CD8-positive, alpha-beta memory T cell (primary cell): ENCODE measurements at places on chromosomes 2 and 18. TPM values are rescaled to one million over a fixed set of nuclear protein-coding genes. Genes with fewer than 3 reads are reported as not detected.

Gene UGT1A3
- not detected for total RNA-seq

Gene MC4R
- total RNA-seq = not detected

Gene SLC4A3
- total RNA-seq = 0.13 TPM

Gene ANKRD44
- 142 TPM for total RNA-seq

Gene ASTL
- 16.2 TPM for total RNA-seq

Gene NLRC4
- total RNA-seq = 0.16 TPM

Gene MC5R
- not detected for total RNA-seq

Gene GFPT1
- total RNA-seq = 40.0 TPM

Gene EFR3B
- total RNA-seq = 0.20 TPM

GRCh38 chr2:106193690-106193976 lies 468 bp downstream of the UXS1 start:
- peaks cover 36% of the 10 kb centered on the region for H3K4me1 ChIP-seq
- H3K4me3 ChIP-seq = peak overlapping the region; percentile 77
- H3K36me3 ChIP-seq = no peaks in the 10 kb centered on the region
- no peaks in the 10 kb centered on the region for H3K27me3 ChIP-seq
- H3K27ac ChIP-seq = peak overlapping the region; percentile 62

DNA sequence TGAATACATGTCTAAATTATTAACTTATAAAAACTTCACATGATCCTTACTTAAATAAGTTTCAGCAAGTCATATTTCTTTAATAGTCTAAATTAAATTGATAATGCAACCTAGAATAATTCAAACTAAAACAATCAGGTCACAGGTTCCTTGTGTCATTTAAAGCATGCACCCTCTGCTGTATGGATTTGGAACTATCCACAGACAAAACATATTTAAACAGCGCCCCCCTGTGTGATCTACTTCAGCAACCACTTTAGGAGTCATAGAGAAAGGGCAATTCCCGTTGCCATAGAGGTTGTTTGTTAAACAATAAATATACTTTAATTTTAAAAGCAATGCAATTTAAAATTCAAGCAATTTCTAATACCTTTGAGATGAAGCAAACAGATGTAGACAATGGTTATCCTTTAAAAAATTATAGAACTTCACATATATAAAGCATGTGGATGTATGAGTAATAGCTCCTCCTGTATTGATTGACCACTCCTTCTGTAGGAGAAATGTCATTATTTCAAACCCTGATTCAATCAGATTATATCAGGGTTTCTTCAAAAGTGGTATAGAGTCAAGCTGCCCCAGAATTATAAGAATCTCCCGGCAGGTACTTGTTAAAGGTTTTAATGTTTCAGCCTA lies 21.2 kb downstream of the GRB14 start:
- no peaks in the 10 kb centered on the region for H3K36me3 ChIP-seq
- no peak overlapping the region for H3K27ac ChIP-seq
- no peaks in the 10 kb centered on the region for H3K27me3 ChIP-seq
- H3K4me3 ChIP-seq = no peak overlapping the region

DNA sequence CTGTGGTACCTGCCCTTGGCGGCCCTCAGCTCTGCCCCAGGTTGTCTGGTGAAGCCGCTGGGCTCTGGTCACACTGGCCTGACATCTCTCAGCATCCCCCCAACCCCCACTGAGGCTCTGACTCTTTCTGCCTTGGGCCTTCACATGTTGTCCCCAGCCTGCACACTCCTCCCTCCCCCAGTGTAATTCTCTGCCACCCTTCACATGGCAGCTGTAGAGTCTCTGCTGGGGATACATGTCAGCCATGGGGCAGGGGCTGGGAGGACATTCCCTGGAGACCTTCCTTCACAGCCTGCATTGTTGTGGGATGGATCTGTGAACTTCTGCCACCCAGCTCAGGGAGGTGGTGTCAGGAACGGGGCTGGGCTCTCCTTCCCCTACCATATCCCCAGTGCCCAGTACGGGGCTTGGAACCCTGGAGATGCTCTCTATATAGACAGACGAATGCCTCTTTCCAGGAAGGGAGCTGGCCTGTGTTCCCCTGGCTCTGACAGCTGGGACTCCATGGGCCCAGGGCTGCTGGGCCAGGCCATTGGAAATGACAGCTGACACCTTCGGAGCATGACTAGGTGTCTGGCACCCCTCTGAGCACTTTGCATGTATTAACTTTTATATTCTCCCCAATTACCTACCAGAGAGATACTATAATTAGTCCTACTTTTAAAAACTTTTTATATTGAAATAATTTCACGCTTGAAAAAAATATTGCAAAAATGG lies 151.5 kb downstream of the INHBB start:
- H3K4me1 ChIP-seq = no peaks in the 10 kb centered on the region
- H3K4me3 ChIP-seq = no peak overlapping the region
- H3K36me3 ChIP-seq = no peaks in the 10 kb centered on the region
- no peak for DNase-seq
- H3K27ac ChIP-seq = no peak overlapping the region

DNA sequence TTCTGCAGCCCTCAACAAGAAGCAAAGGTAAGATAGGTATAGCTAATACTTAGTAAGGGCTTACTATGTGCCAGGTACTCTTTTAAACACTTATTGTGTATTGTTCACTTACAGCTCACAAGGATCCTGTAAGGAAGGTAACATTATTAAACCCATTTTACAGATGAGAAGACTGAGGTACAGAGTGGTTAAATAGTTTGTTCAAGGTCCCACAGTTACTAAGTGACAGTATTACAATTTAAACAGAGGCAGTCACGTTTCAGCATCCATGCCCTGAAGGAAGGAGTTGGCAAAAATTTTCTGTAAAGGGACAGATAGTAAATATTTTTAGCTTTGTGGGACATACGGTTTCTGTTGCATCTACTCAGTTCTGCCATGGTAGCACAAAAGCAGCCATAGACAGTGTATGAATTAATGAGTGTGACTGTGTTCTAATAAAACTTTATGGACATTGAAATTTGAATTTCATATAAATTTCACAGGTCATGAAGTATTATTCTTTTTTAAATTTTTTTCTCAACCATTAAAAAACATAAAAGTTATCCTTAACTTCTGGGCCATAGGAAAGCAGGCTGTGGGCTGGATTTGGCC lies 75.7 kb downstream of the LTBP1 start:
- H3K27ac ChIP-seq = no peak overlapping the region
- H3K4me3 ChIP-seq = no peak overlapping the region
- no peak for DNase-seq

GRCh38 chr2:112811276-112811831 lies 25.2 kb downstream of the IL1B start:
- DNase-seq = no peak
- H3K4me3 ChIP-seq = no peak overlapping the region
- H3K36me3 ChIP-seq = no peaks in the 10 kb centered on the region
- H3K27me3 ChIP-seq = no peaks in the 10 kb centered on the region
- peaks cover 7% of the 10 kb centered on the region for H3K4me1 ChIP-seq
- no peak overlapping the region for H3K27ac ChIP-seq

DNA sequence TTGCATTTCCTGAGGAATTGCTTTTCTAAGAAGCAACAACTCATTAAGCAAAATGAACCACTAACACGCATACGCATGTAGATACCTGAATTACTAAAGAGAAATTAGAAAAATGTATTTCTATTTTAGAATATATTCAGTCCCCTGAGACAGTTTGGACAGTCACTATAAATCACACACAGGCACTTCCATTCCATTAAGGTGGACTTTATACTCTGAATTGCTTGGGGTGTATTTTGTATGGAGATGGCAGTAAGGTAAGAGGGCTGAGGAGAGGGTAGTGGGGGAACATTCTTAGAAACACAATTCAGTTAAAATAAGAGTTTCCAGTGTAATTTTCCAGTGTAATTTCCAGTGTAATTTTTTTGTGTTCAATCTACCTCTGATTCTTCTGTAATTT lies 1.8 kb downstream of the CCDC141 start:
- H3K4me1 ChIP-seq = peaks cover 24% of the 10 kb centered on the region
- no peak for DNase-seq
- no peak overlapping the region for H3K27ac ChIP-seq
- no peaks in the 10 kb centered on the region for H3K36me3 ChIP-seq

- no peak overlapping the region for H3K4me3 ChIP-seq
- DNase-seq = no peak
- H3K4me1 ChIP-seq = no peaks in the 10 kb centered on the region
- H3K36me3 ChIP-seq = no peaks in the 10 kb centered on the region
- H3K27ac ChIP-seq = no peak overlapping the region
- no peaks in the 10 kb centered on the region for H3K27me3 ChIP-seq
These were observed 310.8 kb downstream of the ERBB4 start for GRCh38 chr2:212227755-212228154.

DNA sequence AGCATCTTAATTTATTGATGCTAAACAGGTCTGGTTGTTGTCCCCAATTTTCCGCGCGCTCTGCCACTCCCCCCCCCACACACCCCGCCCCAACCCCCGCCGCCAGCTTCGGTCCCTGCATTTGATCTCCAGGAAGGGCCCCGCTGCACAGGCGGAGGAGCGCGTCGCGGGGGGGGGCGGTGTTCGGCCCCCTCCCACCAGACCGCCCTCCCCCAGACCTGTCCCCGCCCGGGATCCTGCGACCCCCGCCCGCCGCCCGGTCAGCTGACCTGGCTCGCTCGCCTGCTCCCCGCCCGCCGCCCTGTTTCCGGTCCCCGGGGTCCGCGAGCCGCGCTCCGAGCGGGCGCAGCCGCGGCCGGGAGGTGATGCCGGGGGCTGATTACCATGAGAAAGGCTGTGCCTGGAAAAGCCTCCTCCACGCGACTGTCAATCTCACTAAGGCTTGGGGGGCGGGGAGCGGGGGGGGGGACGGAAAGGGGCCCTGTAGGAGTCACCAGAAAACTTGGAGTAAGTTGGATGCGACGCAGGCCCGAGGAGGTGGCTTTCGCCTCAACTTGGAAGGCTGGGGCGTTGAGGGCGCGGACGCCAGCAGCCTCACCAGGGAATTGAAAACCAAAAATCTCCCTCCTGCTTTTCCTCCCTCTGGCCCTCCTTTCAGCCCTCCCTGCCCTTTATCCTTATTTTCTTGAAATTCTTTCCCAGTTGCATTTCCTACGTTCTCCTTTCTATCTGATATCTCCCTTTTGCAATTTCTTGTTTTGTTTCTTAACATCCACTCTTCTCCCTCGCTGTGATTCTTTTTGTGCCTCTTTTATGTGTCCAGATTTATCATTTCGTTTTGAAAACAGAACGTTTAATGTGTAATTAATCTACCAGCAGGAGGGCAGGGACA lies 4.4 kb upstream of the ZEB2 start:
- DNase-seq = no peak
- H3K27me3 ChIP-seq = peaks cover 27% of the 10 kb centered on the region
- H3K4me3 ChIP-seq = peak overlapping the region; percentile 36
- H3K4me1 ChIP-seq = peaks cover 20% of the 10 kb centered on the region
- H3K36me3 ChIP-seq = no peaks in the 10 kb centered on the region

- no peak overlapping the region for H3K27ac ChIP-seq
- H3K36me3 ChIP-seq = no peaks in the 10 kb centered on the region
- DNase-seq = no peak
- no peaks in the 10 kb centered on the region for H3K27me3 ChIP-seq
- no peaks in the 10 kb centered on the region for H3K4me1 ChIP-seq
These were observed 26.3 kb upstream of the AGAP1 start for GRCh38 chr2:235467588-235467987.

DNA sequence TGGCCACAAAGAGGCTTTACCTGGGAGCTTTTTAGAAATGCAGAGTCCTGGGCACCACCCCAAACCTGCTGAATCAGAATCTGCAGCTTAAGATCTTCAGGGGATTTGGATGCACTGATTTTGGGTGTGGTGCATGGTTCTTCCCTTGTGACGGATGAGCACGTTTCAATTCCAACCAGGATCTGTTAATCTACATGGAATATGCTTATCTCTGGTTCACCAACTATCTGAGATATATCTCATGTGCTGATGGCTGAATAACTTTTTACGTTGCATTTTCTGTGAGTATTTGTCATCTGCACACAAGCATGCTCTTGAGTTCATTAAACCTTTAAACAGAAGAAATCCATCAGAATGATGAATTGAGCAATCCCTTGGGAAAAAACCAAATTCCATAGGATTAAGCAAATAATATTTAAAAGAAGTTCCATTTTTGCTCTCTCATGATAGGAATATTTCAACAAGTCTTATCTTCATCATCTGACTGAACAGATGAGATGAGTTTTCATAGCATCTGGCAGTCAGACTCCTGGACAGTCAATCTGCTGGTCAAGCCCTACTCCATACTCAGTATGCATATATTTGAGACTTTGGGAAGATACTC lies 120.6 kb downstream of the PLB1 start:
- H3K4me3 ChIP-seq = no peak overlapping the region
- DNase-seq = no peak
- peaks cover 93% of the 10 kb centered on the region for H3K4me1 ChIP-seq

GRCh38 chr2:236631281-236631855 lies 61.7 kb downstream of the ACKR3 start:
- H3K4me1 ChIP-seq = no peaks in the 10 kb centered on the region
- H3K27me3 ChIP-seq = no peaks in the 10 kb centered on the region
- no peak overlapping the region for H3K27ac ChIP-seq
- H3K4me3 ChIP-seq = no peak overlapping the region
- no peaks in the 10 kb centered on the region for H3K36me3 ChIP-seq

DNA sequence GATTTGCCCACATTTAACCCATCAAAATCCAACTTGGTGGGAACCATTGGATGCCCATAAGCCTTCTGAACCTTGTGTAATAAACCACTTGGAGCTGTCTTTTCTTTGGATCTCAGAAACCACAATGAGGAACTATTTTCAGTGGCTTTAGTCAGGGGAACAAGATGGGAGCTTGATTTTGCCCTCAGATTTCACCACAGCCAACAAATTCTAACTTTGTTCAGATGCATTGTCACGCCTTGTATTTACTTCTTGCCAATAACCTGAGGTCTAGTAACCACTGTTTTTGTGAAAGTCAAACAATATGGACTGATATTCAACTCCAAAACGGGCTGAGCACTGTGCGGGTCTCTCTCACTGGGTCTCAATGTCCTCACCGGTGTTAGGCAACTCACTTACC lies 508.2 kb downstream of the TNS1 start:
- H3K36me3 ChIP-seq = no peaks in the 10 kb centered on the region
- no peak overlapping the region for H3K27ac ChIP-seq
- DNase-seq = no peak
- no peaks in the 10 kb centered on the region for H3K27me3 ChIP-seq
- H3K4me3 ChIP-seq = no peak overlapping the region

- no peaks in the 10 kb centered on the region for H3K27me3 ChIP-seq
- no peak within 1 kb of the TSS for H3K4me3 ChIP-seq
- H3K27ac ChIP-seq = no peak within 1 kb of the TSS
- H3K4me1 ChIP-seq = no peaks in the 10 kb centered on the region
These were observed at the start of gene NETO1 for GRCh38 chr18:72867746-72868584. Gene NETO1, minus strand, starts transcription at chr18:72867987. Its CDS starts 696 bp downstream, at chr18:72867291.

GRCh38 chr2:237744613-237745249 lies 53.8 kb upstream of the RBM44 start:
- peaks cover 5% of the 10 kb centered on the region for H3K36me3 ChIP-seq
- peak; percentile 71 for DNase-seq
